ENCODE measurements at places on chromosomes 13 and 19.
A peak's percentile ranks its signal among the peaks of the same experiment; 100 is the strongest.

DNA sequence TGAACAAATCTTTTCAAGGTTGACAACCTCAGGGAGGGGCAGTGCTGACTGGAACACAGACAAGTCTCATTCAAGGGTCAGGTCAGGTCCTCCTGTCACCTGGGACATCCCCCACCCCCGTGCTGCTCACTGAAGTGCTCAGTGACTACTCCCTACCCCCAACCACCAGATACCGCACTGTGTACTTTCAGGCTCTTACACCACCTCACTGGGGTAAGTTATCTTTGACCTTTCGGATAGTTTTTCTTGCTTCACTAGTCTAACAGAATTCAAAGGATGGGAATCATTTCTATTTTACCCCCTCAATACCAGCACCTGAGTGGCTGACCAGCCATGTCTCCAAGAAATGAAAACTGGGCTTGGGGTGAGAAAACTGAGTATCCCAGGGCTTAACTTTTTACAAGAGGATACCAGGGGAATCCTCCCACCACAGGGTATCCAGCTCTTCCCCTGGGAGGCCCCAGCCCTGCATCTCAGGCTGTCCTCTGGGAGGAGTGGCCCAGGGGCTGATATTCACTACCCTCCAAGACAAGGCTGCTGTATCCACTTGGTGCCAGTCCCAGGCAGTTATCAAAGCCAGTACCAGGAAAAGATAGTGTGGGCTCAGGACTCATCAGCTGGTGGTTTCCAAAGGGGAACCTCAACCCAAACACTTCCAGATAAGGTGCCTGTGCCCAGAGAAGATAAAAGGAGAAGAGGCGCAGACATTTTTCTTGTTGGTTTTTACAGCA is 2.1 kb downstream of the ZNF563 start:
- no peak overlapping the region for H3K4me3 ChIP-seq
- no peaks in the 10 kb centered on the region for H3K27me3 ChIP-seq
- H3K36me3 ChIP-seq = no peaks in the 10 kb centered on the region
- no peak for DNase-seq
- H3K27ac ChIP-seq = no peak overlapping the region

DNA sequence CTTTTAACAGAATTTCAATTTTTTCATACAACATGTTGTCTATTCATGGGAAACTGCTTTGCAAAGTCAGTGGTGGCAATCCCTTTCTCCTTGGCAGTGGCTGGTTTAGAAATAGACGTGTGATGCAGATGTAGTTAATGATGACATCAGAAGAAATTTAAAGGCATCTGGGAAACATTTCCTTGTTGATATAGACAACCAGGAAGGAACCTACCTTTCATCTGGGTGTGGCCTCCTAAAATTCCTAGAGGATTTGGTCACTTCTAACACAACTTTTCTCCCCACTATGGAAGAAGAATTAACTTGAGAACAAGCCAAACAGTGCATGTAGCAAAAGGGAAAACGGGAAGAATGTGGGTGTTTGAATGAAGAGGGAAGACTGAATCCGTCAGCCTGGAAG is 102.8 kb downstream of the EFNB2 start:
- DNase-seq = no peak
- no peak overlapping the region for H3K27ac ChIP-seq
- H3K27me3 ChIP-seq = no peaks in the 10 kb centered on the region
- H3K36me3 ChIP-seq = no peaks in the 10 kb centered on the region

DNA sequence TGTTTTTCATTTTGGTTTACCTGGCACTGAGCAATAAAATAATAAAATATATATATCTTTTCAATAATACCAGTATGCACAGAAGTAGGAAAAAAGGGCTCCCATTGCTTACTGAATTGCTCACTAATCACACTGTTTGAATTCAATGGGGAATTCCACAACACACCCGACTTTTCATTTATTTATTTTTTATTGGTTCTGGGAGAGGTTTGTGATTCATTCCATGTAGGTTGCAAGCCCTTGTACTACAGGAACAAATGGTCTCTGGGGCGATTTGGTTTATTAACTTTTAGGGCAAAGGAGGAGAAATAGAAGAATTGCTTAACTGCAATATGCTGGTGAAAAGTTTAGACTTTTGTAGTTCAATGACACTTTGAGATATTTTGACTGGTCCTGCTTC is 207.4 kb downstream of the DCT start:
- no peak for DNase-seq
- no peak overlapping the region for H3K27ac ChIP-seq
- no peaks in the 10 kb centered on the region for H3K36me3 ChIP-seq
- no peak overlapping the region for H3K4me3 ChIP-seq

- no peak for DNase-seq
- peaks cover 40% of the 10 kb centered on the region for H3K36me3 ChIP-seq
- no peaks in the 10 kb centered on the region for H3K27me3 ChIP-seq
- peaks cover 11% of the 10 kb centered on the region for H3K4me1 ChIP-seq
Measured at GRCh38 chr13:110329798-110330461, 22.8 kb downstream of the COL4A2 start.

DNA sequence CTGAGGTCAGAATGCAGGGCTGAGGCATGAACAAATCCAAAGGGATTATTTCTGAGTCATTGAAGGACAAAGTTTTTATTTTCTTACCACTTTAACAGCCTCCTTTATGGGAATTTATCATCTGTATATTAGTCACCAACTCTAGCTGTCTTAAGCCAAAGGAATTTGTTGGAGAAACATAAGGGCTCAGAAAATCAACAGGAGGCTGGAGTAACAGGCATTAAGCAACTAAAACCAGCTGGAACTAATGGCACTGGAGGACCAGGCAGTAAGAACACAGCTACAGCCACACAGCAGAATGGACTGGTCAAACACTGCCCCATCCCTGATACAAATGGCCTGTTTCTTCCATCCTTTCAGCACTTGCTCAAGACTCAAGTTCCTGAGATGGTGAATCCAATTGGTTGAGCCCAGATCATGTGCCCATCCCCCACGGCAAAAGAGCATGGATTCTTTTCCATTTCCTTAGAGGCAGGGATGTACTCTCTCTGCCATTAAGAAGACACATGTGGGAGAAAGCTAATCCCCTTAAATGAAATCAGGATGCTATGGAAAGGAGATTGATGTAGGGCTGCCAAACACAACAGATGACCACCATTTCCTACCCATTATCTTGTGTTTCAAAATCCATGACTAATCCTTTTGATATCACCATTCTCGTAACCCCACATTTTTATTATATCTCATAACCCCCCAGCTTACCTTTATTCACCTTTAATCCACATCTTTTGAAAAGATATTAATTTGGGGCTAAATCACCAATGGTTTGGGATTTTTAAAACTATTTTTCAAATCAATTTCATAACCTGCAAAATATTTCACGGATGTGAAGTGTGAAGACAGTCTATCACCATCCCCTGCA is 157.0 kb upstream of the FNDC3A start:
- H3K4me1 ChIP-seq = peaks cover 29% of the 10 kb centered on the region
- no peaks in the 10 kb centered on the region for H3K27me3 ChIP-seq
- DNase-seq = no peak
- no peak overlapping the region for H3K4me3 ChIP-seq
- H3K27ac ChIP-seq = peak overlapping the region; percentile 32
- no peaks in the 10 kb centered on the region for H3K36me3 ChIP-seq

DNA sequence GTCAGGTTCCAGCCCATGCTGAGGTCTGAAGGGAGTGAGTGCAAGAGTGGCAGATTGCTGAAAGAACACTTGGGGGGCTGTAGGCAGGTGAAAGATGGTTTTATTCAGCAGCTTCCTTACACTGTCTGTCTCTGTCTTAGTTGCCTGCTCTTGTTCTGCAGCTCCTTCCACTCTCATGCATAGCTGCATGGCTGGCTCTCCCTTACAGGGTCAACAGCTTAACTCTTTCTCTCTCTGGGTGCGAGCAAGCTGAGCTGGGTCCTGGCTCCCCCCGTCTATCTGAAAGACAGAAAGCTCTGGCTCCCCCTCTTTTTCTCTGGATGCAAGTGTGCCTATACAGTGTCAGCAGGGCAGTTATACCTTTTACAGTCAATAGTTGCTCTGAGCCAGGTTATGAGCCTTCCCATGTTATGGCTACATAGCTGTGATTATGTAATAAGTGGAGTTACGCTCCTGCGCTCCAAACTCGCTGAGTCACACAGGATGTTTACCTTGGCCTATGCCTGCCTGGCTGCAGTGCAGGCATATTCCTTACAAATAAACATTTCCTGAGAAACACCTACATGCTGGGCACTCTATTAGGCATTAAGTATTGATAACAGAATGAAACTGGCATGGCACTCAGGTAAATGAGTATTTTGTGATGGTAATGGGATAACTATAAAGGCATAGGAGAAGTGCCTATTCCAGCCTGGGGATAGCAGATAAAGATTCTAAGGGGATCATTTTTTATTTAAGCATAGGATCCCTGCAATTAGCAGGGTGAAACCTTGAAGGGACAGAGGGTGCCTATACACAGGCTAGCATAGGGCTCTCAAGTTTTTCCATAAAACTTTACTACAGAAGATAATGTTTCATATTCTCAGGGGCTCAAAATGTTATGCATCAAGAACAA is 826.9 kb upstream of the PCDH9 start:
- H3K4me3 ChIP-seq = no peak overlapping the region
- no peaks in the 10 kb centered on the region for H3K27me3 ChIP-seq
- H3K36me3 ChIP-seq = no peaks in the 10 kb centered on the region
- DNase-seq = peak; percentile 70
- peak overlapping the region; percentile 64 for H3K27ac ChIP-seq
- peaks cover 9% of the 10 kb centered on the region for H3K4me1 ChIP-seq

Data from RWPE2 (cell line).